Stimulated activated CD4-positive, alpha-beta T cell treated with anti-CD3 and anti-CD28 coated beads, Interleukin-1b, Interleukin-23, amount 100 ng/mL, for 4 hours (primary cell): ENCODE measurements at places on chromosomes 1 and 21.

GRCh38 chr1:196977278-196977677 lies at the start of gene CFHR5:
CFHR5 (plus strand) TSS chr1:196977556; CDS start chr1:196977665, 109 bp downstream.
- DNase-seq, result no peak

GRCh38 chr1:62355095-62355494 lies 35.9 kb upstream of the KANK4 start:
- no peak for DNase-seq

GRCh38 chr1:25662061-25662460 lies 45.5 kb downstream of the MAN1C1 start:
- no peak for DNase-seq

- no peak for DNase-seq
Observed at GRCh38 chr1:6581561-6582305, 1.9 kb downstream of the ZBTB48 start.

- DNase-seq, result no peak
Observed at GRCh38 chr1:41481109-41481775, 3.2 kb downstream of the EDN2 start.

DNA sequence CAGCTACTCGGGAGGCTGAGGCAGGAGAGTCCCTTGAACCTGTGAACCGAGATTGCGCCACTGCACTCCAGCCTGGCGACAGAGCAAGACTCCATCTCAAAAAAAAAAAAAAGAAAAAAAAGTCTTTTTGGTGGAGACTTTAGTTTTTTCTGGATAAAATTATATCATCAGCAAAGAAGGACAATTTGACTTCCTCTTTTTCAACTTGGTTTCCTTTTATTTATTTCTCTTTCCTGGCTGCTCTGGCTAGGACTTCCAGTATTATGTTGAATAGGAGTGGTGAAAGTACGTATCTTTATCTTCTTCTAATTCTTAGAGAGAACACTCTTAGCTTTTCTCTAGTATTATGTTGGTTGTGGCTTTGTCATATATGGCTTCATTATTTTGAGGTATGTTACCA lies 130.8 kb downstream of the PCBP3 start:
- DNase-seq, result no peak

DNA sequence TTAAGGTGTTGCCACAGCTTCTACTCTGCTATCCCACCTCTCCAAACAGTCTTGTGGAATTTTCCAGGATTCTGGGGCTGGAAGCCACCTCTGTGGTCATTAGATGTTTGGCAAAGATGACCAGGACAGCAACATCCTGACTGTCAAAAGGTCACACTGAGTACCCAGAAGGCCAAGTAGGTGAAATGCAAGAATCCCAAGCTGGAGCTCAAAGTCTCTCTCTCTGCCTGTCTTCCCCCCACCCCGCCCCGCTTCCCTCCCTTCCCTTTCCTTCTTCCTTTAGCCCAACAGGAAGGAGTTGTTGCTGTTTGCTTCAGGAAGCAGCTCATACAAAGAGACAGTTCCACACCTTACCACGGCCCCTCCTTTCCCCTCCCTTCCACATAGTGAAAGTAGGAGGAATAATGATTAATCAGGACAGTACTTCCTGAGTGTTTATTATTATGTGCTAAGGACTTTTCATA lies 75.6 kb upstream of the SLC2A1 start:
- DNase-seq, result no peak

- DNase-seq, result peak; percentile 81
Observed at GRCh38 chr1:206556750-206557635, 49.7 kb downstream of the RASSF5 start.

DNA sequence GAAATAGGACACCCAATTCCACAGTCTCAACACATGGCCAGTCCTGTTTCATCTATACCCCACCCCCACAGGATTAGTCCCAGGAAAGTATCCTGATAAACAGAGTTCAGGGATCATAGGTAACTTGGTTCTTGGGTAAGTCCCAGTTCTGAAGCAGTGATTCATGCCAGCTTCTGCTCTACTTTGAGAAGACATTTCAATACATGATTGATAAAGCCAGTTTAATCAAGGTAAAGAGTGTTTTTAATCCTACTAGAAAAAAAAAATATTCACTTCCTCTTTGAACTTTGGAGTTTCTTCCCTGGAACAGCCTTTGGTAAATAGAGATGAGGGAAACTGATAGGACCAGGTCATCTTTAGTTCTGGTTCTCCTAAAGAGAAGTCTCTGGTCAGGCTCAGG lies 142.4 kb downstream of the TLR5 start:
- DNase-seq, result no peak

DNA sequence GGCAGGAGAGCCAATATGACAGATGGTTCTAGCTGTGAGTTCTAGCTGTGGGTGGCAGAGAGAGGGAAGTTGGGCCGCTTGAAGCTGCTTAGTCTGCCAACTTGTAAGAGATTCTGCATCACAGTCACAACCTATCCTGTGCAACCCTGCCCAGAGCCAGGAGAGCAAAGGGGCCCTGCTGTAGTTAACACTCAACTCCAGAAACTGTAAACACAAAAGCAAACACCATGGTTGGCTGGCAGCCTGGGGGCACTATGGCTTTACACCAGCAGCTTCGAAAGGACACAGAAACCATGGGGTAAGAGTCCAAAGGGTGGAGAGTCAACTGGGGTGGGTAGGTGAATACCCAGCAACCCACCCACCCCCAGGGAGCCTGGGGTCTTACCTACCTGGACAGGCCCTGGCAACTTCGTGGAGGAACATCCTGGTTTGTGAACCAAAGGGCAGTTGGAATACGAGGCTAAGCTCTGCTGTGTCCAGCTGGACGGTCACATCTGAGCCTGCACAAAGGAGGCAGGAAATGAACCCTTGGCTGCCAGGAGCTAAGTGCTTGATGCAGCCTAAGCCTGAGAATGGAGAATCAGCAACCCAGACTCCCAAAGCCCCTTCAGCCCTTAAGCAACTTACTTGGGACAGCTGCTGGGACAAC lies 6.4 kb downstream of the INPP5B start:
- DNase-seq, result no peak

DNA sequence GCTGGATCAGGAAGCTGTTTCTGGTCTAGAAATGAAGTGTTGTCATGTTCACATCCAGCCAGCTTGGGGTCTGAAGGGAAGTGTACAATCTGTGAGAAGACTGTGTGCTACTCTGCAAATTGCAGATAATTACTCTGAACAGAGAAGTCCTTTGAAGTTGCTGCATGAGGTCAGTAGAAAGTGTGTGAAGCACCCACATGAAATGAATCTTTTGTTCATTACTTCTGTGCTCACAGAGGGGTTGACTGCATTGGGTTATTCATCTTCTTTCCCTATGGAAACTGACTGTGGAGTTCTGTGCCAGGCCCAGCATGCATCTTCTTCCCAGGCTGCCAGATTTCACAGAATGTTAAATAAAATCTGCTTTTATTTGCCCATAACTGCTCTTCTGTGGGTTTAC lies 47.1 kb downstream of the CTH start:
- no peak for DNase-seq

DNA sequence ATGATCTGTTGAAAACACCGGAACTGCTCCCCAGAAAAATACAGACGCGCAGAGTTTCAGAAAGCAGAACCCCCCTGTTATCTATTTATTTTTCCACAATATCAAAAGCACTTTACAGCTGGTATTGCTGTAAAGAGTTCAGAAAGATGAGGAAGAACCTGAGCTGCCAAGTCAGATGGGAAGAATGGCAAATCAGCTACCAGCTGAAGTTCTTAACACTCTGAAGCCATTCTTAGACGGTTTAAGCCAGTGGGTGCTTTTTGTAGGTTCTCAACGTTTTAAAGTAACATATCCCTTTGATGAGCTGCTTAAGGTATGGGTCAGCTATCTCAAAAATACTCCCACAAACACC lies 714 bp upstream of the AKIRIN1 start:
- no peak for DNase-seq

DNA sequence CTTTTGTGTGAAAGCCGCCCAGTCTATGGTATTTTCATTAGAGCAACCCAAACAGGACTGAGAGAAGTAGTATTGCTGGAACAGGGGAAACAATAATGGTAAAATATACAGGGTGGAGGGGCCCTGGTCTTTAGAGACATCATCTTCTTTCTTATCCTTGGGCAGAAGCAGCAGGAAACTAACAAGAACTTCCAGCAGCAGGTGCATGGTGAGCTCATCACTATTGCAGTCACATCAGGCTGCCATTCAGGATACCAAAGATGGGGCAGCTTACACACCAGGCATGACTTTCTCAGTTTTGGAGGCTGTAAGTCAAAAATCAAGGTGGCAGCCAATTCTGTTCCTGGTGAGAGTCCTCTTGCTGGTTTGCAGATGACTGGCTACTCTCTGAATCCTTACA lies 478.3 kb upstream of the RUNX1 start:
- no peak for DNase-seq

- DNase-seq, result no peak
Observed at GRCh38 chr1:155003766-155004351, 1.3 kb downstream of the ZBTB7B start.

- no peak for DNase-seq
Observed at GRCh38 chr21:43188181-43188580, 19.4 kb downstream of the CRYAA start.

DNA sequence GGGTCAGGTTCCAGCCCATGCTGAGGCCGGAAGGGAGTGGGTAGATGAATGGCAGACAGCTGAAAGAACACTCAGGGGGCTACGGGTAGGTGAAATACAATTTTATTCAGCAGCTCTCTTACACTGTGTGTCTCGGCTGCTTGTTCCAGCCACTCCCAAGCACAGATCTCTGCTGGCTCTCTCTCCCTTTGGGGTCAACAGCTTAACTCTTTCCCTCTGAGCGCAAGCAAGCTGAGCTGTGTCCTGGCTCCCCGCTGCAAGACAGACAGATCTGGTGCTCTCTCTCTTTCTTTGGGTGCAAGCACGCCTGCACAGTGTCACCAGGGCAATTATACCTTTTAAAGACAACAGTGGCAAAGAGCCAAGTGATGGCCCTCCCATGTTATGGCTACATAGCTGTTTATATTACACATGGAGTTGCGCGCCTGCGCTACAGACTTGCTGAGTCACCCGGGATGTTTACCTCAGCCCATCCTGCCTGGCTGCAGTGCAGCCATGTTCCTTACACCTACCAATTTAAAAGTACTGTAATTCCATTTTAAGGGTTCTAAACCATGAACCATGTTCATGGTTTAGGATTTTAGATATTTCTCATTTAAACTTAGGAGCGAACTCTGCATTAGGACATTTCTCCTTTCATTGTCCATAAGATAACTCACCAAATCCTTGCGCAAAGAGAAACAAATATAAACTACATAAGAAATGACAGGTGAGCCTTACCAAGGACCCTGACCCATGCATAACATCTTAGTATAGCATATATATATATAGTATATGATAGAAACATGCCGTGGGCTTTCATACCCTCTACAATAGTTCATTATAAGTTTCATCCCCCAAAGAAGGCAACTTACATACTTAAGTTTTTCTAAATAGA lies 396.5 kb downstream of the SMYD3 start:
- DNase-seq, result no peak

GRCh38 chr1:159204161-159205141 lies at the start of gene ACKR1:
ACKR1 (plus strand) TSS chr1:159204875; CDS start chr1:159204960, 85 bp downstream.
- DNase-seq, result no peak

GRCh38 chr1:203424861-203425662 lies 50.5 kb upstream of the PRELP start:
- no peak for DNase-seq

GRCh38 chr21:32233722-32234301 lies 45.0 kb downstream of the MIS18A start:
- no peak for DNase-seq
